ENCODE measurements at places on chromosomes 11 and 22.

GRCh38 chr11:86748296-86748695 lies 52.0 kb upstream of the PRSS23 start:
- DNase-seq: no peak

DNA sequence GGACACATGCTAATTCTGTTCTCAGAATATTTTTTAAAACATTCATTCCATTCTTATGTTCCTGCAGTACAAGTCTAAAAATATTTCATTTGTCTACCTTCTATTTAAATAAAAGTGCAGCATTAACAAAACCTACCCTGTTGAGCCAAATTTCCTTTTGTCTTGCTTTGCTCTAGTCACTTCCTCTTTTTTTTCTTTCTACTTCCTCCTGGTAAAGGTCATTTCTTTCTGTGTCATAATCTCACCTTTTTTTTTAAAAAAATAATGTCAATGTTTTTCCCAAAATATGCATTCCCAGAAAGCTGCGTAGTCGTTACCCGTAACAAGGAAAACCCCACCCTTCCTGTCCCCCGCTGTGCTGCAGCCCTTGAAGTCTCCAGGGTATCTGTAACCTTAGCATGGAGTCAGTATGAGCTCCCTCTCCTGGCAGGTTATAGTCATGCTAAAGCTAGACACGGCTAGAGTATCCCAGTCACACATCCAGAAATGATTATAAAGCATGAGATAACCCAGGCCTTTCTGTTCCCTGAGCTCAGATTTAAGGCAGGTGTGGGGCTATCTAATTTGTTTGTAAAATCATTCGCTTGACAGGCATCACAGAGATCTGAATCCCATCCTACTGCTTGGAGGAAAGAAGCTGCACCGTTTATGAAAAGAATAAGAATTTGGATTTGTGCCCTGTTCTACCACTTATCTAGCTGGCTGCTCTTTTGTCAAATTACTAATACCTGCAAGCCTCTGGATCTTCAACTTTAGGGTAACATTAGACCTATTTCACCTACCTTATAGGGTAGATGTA lies 51.1 kb upstream of the EED start:
- DNase-seq: peak; percentile 45

GRCh38 chr11:14149683-14150082 lies 187.2 kb downstream of the SPON1 start:
- no peak for DNase-seq

DNA sequence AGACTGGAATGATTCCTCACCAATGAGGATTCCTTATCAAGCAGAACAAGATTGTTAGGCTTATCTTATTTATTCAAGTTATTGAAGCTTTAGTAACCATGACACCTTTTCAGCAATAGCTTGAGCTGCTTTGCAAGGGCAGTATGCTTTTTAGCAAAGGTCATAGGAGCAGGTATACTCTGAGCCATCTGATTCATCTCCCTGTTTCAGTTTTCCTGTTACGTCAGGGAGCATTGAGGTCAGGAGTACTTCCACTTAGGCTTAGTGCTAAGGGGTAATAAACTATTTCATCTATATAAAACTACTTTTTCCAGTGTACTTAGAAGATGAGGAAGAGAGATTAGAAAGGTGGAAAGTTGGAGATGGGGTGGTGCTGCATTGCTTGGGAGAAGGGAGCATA lies 17.7 kb upstream of the ANKRD42 start:
- no peak for DNase-seq

GRCh38 chr11:76371170-76371569 lies 9.8 kb downstream of the THAP12 start:
- DNase-seq: no peak

GRCh38 chr11:100203789-100204188 lies 483.3 kb upstream of the ARHGAP42 start:
- no peak for DNase-seq

DNA sequence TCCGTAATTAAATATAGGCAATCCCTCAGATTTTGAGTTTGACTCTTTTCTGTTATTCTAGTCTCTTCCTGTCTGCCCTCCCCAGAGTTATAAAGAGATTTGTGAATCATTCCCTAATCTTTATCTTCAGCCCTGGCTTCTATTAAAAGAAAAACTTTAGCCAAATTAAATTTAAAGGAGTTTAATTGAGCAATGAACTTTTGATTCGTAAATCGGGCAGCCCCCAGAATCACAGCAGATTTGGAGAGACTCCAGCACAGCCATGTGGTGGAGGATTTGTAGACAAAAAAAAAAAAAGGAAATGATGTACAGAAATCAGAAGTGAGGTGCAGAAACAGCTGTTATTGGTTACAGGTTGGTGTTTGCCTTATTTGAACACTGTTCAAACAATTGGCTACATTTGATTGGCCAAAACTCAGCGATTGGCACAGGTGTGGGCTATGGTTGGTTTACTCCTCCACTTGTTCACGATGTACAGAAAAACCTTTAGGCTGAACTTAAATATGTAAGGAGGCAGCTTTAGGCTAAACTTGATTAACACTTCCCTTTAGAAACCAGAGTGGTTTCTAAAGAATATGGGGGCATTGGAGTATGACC lies 2.3 kb upstream of the ALKBH8 start:
- DNase-seq: no peak

DNA sequence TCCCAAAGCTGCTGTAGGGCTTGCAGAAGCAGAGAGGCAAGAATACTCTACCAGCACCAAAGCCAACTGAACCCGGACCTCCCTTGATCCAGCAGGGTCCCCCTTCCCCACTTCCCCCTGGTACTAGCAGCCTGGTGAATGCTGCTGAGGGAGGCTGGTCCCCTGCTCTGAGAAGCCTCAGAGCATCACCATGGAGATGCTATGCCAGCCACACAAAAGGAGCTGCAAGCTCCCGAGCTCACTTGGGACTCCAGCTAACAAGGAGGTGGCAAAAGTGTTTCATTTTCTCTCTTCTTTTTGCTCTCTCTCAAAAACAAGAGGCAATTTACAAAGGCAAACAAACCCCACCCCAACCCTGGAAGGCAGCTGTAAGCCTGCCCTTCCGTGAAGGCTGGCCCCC lies 509.8 kb downstream of the BUD13 start:
- DNase-seq: no peak

GRCh38 chr22:39471381-39472141 lies 14.7 kb downstream of the MGAT3 start:
- no peak for DNase-seq

DNA sequence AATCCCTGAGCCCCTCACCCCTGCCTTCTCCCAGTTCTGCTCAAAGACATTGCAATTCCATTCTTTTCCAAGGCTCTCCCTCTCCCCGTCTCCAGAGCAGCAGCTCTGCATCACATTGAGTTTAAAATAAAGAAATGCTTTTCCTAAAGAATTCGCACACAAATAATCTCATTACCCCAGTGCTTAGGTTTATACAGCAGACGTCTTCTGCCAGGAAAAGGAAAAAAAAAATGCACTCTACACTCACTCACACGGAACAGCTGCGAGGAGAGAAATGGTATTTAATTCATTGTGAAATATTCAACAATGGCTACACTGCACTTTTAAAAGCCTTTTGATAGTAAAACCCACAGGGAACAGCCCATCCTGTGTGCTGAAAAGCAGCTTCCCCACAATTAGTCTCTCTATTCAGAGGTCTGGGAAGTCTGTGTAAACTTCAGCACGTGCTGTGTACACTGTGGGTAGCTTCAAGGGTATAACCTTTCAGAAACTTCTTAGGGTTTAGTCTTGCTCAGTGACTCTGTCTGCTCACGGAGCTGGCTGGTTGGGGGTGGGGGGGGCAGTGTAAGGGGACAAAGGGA lies 42.8 kb downstream of the ETS1 start:
- no peak for DNase-seq

- DNase-seq: no peak
Measured at GRCh38 chr11:11661326-11662040, 39.7 kb upstream of the GALNT18 start.

- no peak for DNase-seq
Measured at GRCh38 chr11:61782841-61783240, 9.6 kb downstream of the TMEM258 start.

- no peak for DNase-seq
Measured at GRCh38 chr22:38289583-38290082, 16.8 kb upstream of the TMEM184B start.

GRCh38 chr11:27263046-27263445 lies 100.0 kb downstream of the CCDC34 start:
- no peak for DNase-seq

DNA sequence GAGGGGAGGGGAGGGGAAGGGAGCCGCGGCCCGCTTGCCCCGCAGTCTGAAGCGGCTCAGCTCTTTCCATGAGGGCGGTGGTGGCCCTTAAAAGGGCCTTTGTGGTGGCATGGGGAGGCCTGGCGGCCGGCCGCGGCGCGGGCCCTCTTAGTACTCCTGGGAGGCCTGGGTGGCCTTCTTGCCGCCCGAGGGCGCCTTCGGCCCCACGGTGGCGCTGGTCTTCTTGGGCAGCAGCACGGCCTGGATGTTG lies 6.9 kb downstream of the DPAGT1 start:
- no peak for DNase-seq

GRCh38 chr22:29092243-29092642 lies 19.4 kb downstream of the KREMEN1 start:
- no peak for DNase-seq

DNA sequence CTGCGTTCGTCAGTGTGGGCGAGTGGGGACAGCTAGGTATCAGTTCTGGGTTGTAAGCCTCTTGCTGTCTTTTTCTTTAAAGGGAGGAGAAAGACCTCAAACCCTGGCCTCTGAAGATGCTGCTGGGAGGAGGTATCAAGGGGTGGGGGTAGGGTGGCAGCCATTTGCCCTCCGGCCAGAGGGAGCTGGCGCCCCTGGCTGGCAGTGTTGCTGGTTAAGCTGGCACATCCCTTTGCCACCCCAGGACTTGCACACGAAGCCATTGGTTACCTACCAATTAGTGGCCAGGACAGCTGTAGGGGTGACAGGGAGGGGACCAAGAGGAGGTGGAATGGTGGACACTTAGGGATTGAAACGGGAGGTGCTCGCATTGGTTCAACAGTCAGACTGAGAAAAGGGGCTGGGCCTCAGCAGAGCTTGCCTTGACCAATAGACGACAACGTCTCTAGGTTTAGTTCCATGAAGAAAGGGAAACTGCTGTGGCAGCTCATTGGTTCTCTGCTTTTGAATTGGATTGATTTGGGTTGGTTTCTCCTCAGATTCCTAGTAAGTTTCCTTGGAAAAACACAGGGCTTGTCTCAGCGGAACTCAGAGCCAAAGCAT lies 77.9 kb downstream of the ST3GAL4 start:
- DNase-seq: no peak

DNA sequence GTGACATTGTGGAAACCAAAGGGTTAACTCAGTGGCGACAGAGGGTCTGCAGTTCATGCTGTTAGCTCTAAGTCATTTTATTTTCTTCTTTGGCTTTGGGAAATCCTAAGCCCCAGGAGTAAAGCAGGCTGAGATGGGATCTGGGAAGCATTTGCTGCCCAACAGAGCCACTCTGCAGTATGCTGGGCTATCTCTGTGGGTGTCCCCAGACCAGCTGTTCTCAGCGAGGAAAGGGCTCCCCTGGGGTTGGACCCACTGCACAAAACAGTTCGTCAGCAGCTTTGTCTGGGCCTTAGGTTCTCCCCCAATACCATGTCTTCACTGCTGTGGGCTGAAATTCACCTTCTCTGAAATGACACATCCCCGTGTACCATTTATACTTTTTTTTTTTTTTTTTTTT lies 34.0 kb downstream of the KREMEN1 start:
- DNase-seq: no peak

GRCh38 chr11:102981324-102981910 lies 25.9 kb upstream of the MMP13 start:
- no peak for DNase-seq

- no peak for DNase-seq
Measured at GRCh38 chr11:70032943-70033710, 45.0 kb upstream of the ANO1 start.

DNA sequence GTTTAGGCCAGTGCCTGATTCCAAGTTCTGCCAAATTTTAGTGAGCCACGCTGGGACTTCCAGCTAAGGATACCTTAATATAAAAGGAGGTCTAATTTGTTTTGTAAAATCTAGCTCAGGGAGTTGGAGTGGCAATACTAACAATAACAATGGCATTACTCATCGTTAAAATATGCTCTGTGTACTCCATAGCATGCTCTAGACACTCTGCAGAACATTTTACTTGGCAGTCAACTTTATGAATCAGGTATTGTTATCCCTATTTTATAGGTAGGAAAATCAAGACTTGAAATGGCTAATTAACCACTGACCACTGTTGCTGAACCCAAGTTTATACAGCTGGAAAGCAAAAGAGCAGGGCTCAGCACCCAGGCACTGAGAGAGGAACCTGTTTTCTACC lies 485.0 kb upstream of the KIRREL3 start:
- DNase-seq: no peak

GRCh38 chr11:19936461-19936860 lies 223.8 kb downstream of the DBX1 start:
- no peak for DNase-seq

DNA sequence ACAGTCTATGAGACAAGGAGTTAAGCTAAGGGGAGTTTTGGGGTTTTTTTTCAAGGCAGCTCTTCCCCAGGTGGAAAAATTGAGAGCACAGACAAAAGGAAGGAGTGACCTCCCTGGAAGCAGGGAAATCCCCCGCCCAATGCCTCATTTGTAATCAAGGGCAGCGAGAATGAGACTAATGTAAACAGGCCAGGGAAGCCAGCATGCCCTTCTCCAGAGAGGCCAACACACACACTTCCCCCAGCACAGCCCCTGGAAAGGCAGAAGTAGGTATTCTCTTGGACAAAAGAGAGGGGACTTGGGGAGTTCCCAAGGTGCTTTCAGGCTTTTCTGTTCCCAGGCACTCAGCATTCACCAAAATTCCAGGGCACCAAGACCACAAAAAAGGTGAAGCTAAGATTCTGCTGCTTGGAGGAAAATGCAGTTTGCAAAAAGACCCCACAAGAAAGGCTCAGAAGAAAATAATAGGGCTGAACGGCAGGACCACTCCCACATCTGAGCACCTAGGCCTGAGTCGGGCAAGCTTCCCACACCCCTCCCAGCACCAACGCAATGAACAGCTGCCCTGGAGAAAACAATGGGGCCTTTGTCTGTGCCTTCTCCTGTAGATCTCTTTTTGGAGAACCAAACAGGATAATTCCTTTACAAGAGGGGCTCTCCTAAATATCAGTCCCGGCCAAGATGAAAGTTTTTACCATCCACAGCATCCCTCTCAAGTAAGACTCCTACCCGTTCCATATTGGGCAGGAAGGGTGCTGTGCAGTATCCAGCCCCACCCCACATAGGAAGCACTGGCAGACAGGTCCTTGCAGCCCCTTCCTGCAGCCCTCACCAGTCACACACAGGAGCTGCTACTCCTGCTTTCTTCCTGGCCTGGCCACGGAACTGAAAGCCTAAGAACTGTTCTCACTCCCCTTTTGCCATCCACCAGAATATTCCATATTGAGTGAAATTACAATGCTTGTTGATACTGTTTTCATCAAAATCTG lies 70.7 kb upstream of the AKIP1 start:
- no peak for DNase-seq

DNA sequence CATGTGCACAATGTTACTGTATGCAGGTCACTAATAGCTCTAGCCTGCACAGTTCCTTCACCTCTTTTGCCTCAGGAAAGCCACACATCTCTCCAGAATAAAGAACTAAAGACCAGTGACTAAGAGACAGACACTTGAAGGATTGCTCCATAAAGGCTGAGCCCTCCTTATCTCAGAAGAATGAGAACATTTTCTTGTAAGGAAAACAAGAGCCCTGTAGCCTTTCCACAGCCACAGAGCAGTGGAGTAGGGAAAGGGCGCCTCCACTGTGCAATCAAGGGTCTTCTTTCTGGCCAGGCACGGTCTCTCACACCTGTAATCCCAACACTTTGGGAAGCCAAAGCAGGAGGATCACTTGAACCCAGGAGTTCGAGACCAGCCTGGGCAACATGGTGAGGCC lies 202.6 kb upstream of the TMEM45B start:
- DNase-seq: no peak

GRCh38 chr22:28711341-28711740 lies 30.3 kb downstream of the CHEK2 start:
- DNase-seq: no peak
